ENCODE measurements at places on chromosomes 2 and 18.
A peak's percentile ranks its signal among the peaks of the same experiment; 100 is the strongest.

DNA sequence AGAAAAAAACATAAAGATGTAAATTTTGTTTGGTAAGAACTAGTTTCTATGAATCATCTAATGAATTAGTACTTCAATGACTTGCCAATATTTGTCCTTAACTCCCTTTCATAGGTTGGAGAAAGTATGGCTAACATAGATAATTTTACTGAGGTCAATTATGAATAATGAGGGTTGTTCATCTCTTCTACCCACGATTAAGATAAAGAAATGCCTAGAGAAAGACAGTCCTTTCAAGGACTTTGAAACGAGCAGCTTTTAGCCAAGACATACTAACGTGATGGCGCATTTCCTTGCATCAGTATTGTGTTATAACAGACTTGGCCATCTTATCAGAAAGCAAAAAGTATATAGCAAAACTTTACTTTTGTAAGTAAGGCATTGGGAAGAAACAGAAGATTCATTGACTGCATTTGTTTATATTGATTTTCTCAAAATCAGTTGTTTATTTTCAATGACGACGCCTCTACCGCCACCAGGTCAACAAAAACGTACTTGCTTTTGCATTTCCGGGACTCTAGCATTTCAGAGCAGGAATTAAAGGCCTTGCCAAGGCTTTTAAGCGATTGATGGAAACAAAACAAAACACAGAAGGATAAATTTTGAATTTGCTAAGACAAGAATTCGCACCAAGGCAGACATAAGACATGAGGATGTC, 961 bp downstream of the RBM43 start:
- ATAC-seq = no peak

DNA sequence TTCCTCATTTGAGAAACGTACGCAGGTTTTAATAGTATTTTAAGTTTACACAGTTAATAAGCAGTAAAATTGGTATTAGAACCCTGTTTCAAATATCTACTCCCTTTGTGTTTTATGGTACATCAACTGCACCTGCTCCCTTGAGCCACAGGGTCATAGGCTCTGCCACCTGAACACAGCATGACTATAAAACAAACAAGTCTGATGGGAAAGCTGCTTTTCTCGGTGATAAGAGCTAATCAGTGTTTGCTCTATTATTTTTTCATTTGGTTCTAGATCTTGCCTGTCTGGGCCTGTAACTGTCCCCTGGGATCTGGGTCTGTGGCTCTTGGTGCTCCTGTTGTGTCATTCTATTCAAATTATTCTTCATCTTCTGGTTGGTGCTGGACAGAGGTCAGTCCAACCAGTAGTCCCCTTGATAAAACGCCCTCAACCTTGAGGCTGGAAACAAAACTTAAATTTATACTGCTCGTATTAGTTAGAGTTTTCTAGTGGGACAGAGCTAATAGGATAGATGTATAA, 314.8 kb upstream of the LRP1B start:
- ATAC-seq = no peak

DNA sequence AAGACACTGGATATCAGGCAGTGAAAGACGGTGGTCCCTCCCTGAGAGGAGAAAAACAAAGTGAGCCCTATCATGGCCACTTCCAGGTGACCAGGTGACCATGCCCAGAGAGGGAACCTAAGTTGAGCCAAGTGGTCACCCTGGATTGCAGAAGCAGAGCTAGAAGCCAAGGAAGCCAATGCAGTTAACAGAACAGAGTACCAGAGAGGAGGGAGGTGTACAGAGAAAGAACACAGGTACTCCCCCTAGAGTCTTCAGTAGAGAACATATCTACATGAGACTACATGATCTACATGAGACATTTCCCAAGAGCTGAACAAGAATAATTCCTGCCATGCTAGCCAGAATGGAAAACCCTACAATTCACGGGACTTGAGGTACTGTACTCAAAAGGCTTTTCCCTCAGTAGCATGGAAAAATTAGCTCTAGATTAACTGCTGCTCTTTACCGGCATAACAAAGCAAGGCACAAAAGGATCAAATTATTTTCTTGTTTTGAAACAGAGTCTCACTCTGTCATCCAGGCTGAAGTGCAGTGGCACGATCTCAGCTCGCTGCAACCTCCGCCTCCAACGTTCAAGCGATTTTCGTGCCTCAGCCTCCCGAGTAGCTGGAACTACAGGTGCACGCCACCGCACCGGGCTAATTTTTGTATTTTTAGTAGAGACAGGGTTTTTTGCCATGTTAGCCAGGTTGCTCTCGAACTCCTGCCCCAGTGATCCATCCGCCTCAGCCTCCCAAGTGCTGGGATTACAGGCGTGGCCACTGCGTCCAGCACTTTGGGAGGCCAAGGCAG, 23.5 kb downstream of the ROCK2 start:
- peak; percentile 58 for ATAC-seq

- no peak for ATAC-seq
These were observed 655.4 kb downstream of the XIRP2 start for GRCh38 chr2:167543721-167544120.

DNA sequence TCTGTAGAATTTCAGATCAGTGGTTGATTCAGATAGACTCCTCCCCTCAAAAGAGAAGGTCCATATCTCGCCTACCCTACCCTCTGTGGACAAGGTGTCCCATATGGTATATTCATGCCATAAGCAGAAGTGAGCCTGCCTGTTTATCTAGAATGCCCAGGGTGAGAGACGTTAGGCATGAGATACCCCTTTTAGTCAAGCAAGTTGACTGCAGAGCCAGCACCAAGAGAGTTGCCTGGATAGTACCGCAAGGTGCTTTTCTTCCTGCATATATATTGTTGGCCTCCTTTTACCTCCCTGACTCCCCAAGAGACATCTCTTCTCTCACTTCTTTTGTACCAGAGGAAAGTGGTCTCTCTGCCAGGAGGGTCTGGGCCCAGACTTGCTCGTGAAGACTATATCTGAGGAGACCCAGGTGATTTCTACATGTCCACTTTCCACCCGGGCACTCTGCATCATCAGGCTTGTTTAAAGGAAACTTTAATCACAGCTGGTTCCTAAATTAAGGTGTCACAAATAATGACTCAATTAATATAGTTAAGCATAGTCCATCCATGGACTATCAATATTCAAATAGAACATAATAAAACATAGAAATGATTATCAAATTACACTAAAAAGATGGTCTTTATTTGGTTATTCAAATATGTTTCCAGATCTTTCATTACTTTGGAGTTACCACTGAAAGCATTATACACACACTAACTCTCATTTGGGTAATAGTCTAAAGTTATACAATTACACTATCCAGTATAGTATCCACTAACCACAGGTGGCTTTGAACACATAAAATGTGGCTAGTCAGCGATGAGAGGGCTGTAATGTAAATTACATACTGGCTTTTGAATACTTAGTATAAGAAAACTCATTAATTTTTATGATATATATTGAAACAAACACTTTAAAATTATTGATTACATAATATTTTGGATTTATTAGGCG, 4.1 kb downstream of the ITGA4 start:
- no peak for ATAC-seq

DNA sequence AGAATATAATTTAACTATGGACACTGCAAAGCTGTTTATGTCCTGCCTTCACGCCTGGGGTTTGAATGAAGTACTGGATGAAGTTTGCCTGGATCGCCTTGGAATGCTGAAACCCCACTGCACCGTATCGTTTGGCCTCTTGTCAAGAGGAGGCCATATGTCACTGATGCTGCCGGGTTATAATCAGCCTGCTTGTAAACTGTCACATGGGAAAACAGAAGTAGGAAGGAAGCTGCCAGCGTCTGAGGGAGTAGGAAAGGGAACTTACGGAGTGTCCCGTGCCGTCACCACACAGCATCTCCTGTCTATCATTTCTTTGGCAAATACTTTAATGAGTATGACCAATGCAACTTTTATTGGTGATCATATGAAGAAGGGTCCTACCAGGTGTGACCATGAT, 105.8 kb downstream of the WDR7 start:
- ATAC-seq = no peak

GRCh38 chr2:132392221-132392620, 24.4 kb upstream of the GPR39 start:
- ATAC-seq = no peak

- ATAC-seq = peak; percentile 72
These were observed at the start of gene SPATS2L for GRCh38 chr2:200306196-200306930. SPATS2L (plus strand) TSS chr2:200306693; CDS start chr2:200389245, 82,552 bp downstream.

DNA sequence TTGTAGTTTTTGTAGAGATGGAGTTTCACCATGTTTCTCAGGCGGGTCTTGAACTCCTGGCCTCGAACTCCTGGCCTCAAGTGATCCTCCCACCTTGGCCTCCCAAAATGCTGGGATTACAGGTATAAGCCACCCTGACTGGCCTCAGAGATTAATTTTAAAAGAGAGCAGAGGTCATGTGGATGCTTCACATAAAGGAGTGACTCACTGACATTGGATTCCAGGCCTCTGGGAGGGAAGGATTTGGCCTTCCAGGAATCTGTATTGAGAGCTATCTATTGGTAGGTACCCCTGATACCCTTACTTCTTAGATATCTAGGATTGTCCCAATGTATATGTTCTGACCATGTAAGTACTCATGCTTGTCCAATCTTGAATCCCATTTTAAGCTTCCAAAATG, 138.4 kb downstream of the FAM161A start:
- ATAC-seq = no peak

GRCh38 chr2:64612575-64613195, 41.0 kb downstream of the SERTAD2 start:
- ATAC-seq = no peak

- ATAC-seq = peak; percentile 57
These were observed 191.9 kb downstream of the MYO3B start for GRCh38 chr2:170369894-170370293.

Data from SK-N-SH treated with all-trans-retinoic acid at 6 μM for 48 hours (cell line).